ENCODE measurements at places on chromosomes 11 and 22.

DNA sequence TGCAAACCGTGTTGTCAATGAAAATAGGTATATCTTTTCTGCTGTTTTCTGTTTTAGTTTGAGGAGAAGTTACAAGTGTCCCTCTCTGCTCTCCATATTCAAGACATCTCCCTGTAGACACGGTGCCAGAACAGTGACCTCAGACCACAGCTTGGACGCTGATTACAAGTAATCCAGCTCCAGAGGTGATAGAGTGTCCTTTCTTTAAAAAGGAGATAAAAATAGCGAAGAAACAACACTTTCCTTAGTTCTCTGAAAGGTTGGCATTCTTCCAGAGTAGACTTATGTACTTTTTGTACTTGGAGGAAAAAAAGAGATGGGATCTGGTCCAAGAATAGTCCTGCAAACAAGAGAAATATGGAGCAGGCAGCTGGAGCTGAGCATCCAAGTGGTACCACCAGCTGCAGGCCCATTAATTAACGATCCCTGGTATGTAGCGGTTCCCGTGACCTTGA is 43.0 kb upstream of the WT1 start:
- no peak for DNase-seq

DNA sequence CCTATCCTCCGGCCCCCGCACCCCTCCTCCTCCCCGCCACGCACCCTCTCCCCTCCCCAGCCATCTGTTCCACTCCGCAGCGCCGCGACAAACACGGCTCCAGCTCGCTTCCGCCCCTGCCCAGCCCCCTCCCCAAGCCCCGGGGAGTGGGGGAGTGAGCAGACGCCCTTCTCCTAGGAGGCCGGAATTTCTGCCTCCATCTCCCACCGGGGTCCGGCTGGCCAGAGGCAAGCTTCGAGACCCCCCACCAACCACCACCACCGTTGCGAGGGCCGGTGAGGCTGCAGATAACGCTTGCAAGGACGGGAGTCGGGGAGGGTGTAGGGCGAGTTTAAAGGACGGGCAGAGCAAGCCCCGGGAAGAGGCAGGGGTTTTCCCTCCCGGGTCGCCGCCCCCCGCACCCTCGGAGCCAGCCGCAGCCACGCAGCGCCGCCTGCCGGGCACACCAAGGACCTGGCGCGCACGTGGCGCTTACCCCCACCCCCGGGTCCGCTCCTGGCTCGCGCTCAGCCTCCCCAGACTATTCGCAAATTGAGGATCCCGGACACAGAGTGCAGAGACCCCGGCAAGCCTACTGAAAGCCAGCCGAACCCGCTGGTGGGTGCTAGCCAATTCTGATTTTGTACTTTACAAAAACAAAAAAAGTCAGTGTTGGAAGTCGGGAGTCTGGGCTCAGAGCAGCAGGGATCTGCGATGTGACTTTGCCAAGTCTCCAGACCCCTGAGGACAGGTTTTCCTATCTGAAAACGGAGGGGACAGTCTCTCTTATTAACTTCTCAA is 22.6 kb downstream of the RTN4RL2 start:
- DNase-seq = no peak

GRCh38 chr11:116771935-116772334 is 852 bp downstream of the BUD13 start:
- DNase-seq = no peak

- no peak for DNase-seq
Measured at GRCh38 chr22:31398231-31398630, 1.2 kb upstream of the DRG1 start.

- DNase-seq = no peak
Measured at GRCh38 chr11:34869425-34869824, 46.8 kb downstream of the APIP start.

Measured in SK-N-MC (cell line).